D341Med (cell line): ENCODE measurements at places on chromosomes 11 and 22.
A peak's percentile ranks its signal among the peaks of the same experiment; 100 is the strongest.

GRCh38 chr11:92050305-92050704 lies 174.3 kb upstream of the FAT3 start:
- DNase-seq: no peak

DNA sequence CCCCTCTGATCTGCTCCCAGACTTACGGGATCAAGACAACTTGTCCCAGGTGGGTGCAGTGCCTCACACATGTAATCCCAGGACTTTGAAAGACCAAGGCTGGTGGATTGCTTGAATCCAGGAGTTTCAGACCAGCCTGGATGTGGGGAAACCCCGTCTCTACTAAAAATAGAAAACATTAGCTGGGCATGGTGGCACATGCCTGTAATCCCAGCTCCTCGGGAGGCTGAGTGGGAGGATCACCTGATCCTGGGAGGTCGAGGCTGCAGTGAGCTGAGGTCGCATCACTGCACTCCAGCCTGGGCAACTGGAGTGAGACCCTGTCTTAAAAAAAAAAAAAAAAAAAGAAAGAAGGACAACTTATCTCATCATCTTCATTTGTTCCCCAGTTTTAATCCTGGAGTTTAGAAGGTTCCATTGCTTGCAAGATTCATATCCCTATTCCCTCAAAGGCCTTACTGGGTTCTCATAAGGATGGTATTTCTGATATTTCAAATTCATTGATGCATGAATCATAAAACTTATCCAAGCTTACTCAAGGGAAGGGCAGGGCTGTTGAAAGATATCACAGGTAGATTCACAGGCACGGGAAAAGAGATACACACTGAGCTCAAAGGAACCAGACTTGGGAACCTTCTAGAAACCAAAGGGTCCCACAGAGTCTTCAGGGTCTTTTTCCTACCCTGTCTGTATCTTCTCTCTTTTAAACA lies 14.6 kb downstream of the ENDOD1 start:
- no peak for DNase-seq

- no peak for DNase-seq
Measured at GRCh38 chr22:31083377-31083768, 2.3 kb downstream of the SMTN start.

- DNase-seq: peak; percentile 44
Measured at GRCh38 chr11:33774736-33775466, 581 bp upstream of the FBXO3 start.

- DNase-seq: no peak
Measured at GRCh38 chr22:37675930-37676735, 697 bp downstream of the LGALS1 start.

DNA sequence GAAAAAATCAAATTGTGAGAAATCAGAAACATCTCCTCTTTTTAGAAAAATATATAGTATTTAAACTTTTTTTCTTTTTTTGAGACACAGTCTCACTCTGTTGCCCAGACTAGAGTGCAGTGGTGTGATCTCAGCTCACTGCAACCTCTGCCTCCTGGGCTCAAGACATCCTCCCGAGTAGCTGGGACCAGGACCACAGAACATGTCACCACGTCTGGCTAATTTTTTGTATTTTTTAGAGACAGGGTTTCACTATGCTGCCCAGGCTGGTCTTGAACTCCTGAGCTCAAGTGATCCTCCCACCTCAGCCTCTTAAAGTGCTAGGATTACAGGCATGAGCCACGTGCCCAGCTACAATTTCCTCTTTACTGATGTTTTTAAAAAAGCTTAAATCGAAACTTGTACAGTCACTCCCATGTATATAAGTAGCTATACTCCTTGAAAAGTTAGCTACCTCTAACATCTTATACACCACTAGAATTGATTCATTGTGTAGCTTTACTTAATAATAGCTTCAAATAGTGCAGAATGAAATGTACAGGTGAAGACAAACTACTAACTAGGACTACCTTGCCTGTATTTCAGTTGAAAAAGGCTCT lies 10.3 kb downstream of the EIF4G2 start:
- no peak for DNase-seq

DNA sequence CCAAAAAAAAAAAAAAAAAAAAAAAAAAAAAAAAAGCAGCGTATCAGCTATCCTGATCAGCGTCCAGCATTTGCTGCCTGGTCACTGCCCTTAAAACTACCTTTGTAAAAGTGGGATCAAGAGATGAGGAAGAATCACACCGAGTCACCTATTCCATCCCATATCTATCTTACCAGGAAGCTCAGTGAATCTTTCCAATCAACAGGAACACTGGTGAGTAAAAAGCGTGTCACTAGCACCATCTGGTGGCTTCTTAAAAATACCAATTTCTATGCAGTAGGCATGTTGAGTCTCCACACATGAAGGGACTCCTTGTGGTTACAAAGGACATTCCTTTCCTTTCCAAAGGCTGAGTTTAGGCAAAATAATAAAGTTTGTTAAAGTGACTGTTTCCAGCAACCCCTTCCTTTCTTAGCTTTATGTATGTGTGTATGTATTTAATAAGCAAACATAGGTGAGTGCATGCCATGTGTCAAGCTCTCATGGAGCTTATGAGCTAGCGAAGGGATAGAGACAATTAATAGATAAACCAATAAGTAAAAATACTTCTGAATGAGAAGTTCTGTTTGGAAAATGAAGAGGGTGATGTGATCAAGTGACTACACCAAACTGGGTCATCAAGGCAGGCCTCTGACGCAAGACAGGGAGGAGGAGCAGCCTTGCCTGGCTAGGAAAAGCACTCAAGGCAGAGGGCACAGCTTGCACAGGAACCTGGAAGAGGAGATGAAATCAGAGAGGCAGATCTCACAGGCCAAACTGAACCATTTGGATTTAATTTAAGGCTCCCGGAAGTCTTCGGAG lies 13.9 kb upstream of the TP53AIP1 start:
- no peak for DNase-seq

GRCh38 chr11:43489869-43490465 lies 131.2 kb downstream of the TTC17 start:
- no peak for DNase-seq

DNA sequence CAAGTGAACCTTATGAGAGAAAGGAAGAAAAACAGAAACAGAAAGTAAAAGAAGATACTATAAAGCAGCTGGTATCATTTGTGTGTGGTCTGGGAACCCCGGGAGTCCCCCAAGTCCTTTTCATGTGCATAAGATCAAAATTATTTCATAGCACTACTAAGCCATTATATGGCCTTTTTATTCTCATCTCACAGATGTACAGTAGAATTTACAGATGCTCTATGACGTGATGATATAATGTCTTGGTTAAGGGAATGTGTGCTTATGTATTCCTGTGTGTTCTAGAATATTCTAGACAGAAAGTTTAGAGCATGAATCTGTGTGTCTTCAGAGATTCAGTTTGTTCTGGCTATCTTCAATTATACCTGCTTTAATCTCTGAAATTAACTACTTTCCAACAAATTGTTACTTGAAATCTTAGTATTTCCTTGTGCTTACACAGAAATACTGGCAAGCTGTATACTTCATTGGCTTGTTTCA lies 8.6 kb upstream of the TPP1 start:
- no peak for DNase-seq

- no peak for DNase-seq
Measured at GRCh38 chr11:7439746-7440320, 45.5 kb upstream of the OLFML1 start.

DNA sequence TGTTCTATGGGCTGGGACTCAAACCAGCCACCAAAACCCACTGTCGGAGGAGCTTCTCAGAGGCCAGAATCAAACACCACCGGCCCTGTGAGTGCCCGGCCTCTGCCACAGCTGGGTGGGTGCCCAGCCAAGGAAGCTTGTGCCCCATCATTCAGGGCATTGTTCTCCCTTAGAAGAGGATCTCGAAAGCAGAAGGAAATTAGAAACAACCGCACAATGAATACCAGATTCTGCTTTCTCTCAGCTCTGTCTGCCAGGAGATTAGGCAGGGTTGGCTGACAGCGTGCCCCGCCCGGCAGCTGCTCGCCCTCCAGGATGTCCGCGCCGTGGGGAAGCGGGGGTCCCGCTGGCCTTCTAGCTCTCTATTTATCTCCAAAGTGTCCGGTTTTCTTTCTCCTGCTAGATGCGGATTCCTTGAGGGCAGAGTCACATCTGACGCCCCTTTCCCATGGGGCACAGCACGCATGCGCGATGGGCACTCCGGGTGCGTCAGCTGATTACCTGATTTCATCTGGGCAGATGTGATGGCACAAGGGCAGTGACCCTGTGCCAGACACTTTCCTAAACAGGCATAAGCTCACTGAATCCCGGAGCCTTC lies 25.5 kb downstream of the SCGB1A1 start:
- DNase-seq: peak; percentile 74

GRCh38 chr11:9143721-9144120 lies 52.3 kb upstream of the SCUBE2 start:
- no peak for DNase-seq

- no peak for DNase-seq
Measured at GRCh38 chr11:36048496-36049247, 104.8 kb downstream of the LDLRAD3 start.

GRCh38 chr11:112525270-112525669 lies 264.6 kb upstream of the PLET1 start:
- no peak for DNase-seq
